A549 treated with Mapracorat at 1 μM for 4 hours (cell line): ENCODE measurements at places on chromosomes 7 and 10. TPM values are rescaled to one million over a fixed set of nuclear protein-coding genes. Genes with fewer than 3 reads are reported as not detected.

KIF11 gene
- total RNA-seq, result 30.2 to 37.4 TPM (median 35.0 TPM) in 5 replicates

CRHR2 gene
- 0.05 to 0.08 TPM (median 0.05 TPM) in 4 of 5 replicates, not detected in the other for total RNA-seq

SNCG gene
- 9.9 to 14.5 TPM (median 13.4 TPM) in 5 replicates for total RNA-seq

CHST3 gene
- 41.1 to 53.7 TPM (median 47.1 TPM) in 5 replicates for total RNA-seq

METTL27 gene
- total RNA-seq, result 6.3 to 12.0 TPM (median 10.8 TPM) in 5 replicates

CPED1 gene
- 0.05 TPM in 1 of 5 replicates, not detected in the others for total RNA-seq

GATAD1 gene
- total RNA-seq, result 15.8 to 18.4 TPM (median 17.9 TPM) in 5 replicates

ANKRD1 gene
- 23.7 to 52.1 TPM (median 40.5 TPM) in 5 replicates for total RNA-seq

ACTL6B gene
- total RNA-seq, result not detected in 5 replicates

CRTAC1 gene
- total RNA-seq, result 0.74 to 1.4 TPM (median 1.1 TPM) in 5 replicates

PROSER2 gene
- 31.8 to 48.7 TPM (median 43.6 TPM) in 5 replicates for total RNA-seq

ALOX5 gene
- total RNA-seq, result 0.25 to 0.83 TPM (median 0.36 TPM) in 5 replicates

CCDC146 gene
- total RNA-seq, result 0.48 to 0.84 TPM (median 0.50 TPM) in 5 replicates

PTF1A gene
- not detected in 5 replicates for total RNA-seq

ANK3 gene
- 0.43 to 1.4 TPM (median 0.97 TPM) in 5 replicates for total RNA-seq

TMEM196 gene
- total RNA-seq, result not detected in 5 replicates

LOXL4 gene
- total RNA-seq, result 1.2 to 1.7 TPM (median 1.6 TPM) in 5 replicates

HERC4 gene
- total RNA-seq, result 25.6 to 30.6 TPM (median 29.3 TPM) in 5 replicates

SLC18A2 gene
- total RNA-seq, result 0.05 to 0.06 TPM in 2 of 5 replicates, not detected in the others

CFAP69 gene
- total RNA-seq, result 2.0 to 3.3 TPM (median 2.4 TPM) in 5 replicates

RAPGEF5 gene
- total RNA-seq, result 0.10 to 0.31 TPM (median 0.16 TPM) in 5 replicates

ANKRD61 gene
- total RNA-seq, result 0.28 to 1.2 TPM (median 0.51 TPM) in 5 replicates

AGR3 gene
- total RNA-seq, result not detected in 5 replicates

CCT6A gene
- total RNA-seq, result 251 to 287 TPM (median 264 TPM) in 5 replicates

TRPV6 gene
- total RNA-seq, result not detected in 5 replicates

KCTD7 gene
- 5.2 to 6.8 TPM (median 5.8 TPM) in 5 replicates for total RNA-seq

SPDYE6 gene
- not detected in 5 replicates for total RNA-seq

MMP21 gene
- 0.08 to 0.11 TPM in 2 of 5 replicates, not detected in the others for total RNA-seq

ELFN1 gene
- total RNA-seq, result 0.23 to 0.49 TPM (median 0.30 TPM) in 5 replicates

WEE2 gene
- total RNA-seq, result not detected in 5 replicates

NKX1-2 gene
- total RNA-seq, result 0.04 to 0.06 TPM in 2 of 5 replicates, not detected in the others

HMX3 gene
- total RNA-seq, result not detected in 5 replicates

LHFPL3 gene
- total RNA-seq, result not detected in 5 replicates

FAS gene
- 28.4 to 35.6 TPM (median 29.9 TPM) in 5 replicates for total RNA-seq

RADIL gene
- 1.6 to 2.8 TPM (median 2.7 TPM) in 5 replicates for total RNA-seq

LIPK gene
- not detected in 5 replicates for total RNA-seq

JAZF1 gene
- total RNA-seq, result 4.3 to 6.9 TPM (median 6.2 TPM) in 5 replicates

SH2B2 gene
- total RNA-seq, result 1.8 to 3.9 TPM (median 3.5 TPM) in 5 replicates

NMT2 gene
- 21.2 to 26.3 TPM (median 22.7 TPM) in 5 replicates for total RNA-seq

ENTPD1 gene
- 0.15 TPM in 1 of 5 replicates, not detected in the others for total RNA-seq

AHCYL2 gene
- total RNA-seq, result 5.0 to 6.3 TPM (median 5.9 TPM) in 5 replicates

CCDC3 gene
- total RNA-seq, result 0.98 to 1.4 TPM (median 1.3 TPM) in 5 replicates

SPDYE2B gene
- not detected in 5 replicates for total RNA-seq

PRR15 gene
- 3.7 to 4.1 TPM (median 3.8 TPM) in 5 replicates for total RNA-seq

GDF2 gene
- not detected in 5 replicates for total RNA-seq

OR2A12 gene
- not detected in 5 replicates for total RNA-seq

AKR1C4 gene
- total RNA-seq, result 0.15 to 0.25 TPM (median 0.21 TPM) in 4 of 5 replicates, not detected in the other

RALA gene
- total RNA-seq, result 29.2 to 47.3 TPM (median 34.5 TPM) in 5 replicates

ATXN7L1 gene
- total RNA-seq, result 4.0 to 5.9 TPM (median 5.8 TPM) in 5 replicates

IDI1 gene
- total RNA-seq, result 29.3 to 33.0 TPM (median 32.5 TPM) in 5 replicates

DMTF1 gene
- total RNA-seq, result 16.4 to 23.5 TPM (median 17.9 TPM) in 5 replicates

SFTPD gene
- total RNA-seq, result 0.11 to 0.21 TPM (median 0.20 TPM) in 3 of 5 replicates, not detected in the others

AGAP3 gene
- 44.1 to 66.6 TPM (median 65.4 TPM) in 5 replicates for total RNA-seq

PIP gene
- 0.36 to 0.48 TPM (median 0.36 TPM) in 3 of 5 replicates, not detected in the others for total RNA-seq

WNT16 gene
- total RNA-seq, result 0.73 to 1.3 TPM (median 0.97 TPM) in 5 replicates

CCDC172 gene
- not detected in 5 replicates for total RNA-seq

ANKRD30A gene
- 0.39 to 1.2 TPM (median 1.1 TPM) in 5 replicates for total RNA-seq

JAKMIP3 gene
- 0.95 to 1.2 TPM (median 1.1 TPM) in 5 replicates for total RNA-seq

HABP2 gene
- 0.04 to 0.13 TPM (median 0.09 TPM) in 4 of 5 replicates, not detected in the other for total RNA-seq
